ENCODE measurements at places on chromosomes 7 and 10.
A peak's percentile ranks its signal among the peaks of the same experiment; 100 is the strongest.

DNA sequence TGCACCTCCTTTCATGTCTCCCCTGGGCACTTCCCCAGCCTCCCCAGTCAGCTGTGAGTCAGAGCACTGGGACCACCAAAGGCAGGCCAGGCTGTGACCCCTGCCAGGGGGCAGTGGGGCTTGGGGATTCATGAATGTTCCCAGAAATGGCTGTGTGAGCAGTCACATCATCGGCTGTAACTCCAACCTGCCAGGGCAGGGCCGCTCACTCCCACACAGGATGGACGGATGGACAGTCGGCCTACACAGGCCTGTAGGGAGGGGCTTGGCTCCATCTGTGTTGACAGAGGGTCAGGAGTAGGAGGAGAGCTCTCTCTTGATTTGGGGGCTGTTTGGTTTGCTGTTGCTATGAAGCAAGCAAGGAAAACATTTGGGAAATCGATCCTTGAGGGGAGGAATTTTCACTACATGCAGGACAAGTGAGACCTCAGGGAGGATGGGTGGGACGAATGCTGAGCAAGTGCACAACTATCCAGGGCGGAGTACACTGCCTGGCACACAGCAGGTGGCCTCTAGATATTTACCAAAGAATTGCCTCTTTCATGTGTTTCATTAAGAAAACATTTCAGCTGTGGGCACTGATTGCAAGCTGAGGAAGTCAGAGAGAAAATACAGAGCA lies 2.9 kb upstream of the IGFBP1 start:
- DNase-seq: no peak

DNA sequence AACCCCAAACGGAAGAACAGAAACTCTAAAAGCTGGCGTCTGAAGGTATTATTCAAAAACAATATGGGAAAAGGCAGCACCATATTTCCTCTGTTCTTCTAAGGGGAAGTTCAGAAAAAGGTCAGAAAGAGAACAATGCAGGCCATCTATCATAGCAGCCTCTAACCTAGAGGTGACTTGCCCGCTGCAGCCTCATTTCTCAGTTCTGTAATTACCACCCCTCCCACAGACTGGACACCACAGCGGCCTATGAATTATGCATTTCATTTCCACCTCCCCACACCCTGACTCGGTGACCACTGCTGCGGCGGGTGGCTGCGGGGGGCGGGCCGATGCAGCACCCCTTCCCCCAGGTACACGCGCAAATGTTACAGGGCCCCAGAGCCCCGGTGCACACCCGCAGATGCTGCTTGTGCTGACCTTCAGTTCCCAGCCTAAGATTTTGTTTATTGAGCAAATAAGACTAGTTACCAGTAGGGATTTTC lies 125.5 kb downstream of the CLEC2L start:
- DNase-seq: peak; percentile 47

- DNase-seq: peak; percentile 52
These were observed 129.0 kb upstream of the AGR3 start for GRCh38 chr7:17010637-17011300.

DNA sequence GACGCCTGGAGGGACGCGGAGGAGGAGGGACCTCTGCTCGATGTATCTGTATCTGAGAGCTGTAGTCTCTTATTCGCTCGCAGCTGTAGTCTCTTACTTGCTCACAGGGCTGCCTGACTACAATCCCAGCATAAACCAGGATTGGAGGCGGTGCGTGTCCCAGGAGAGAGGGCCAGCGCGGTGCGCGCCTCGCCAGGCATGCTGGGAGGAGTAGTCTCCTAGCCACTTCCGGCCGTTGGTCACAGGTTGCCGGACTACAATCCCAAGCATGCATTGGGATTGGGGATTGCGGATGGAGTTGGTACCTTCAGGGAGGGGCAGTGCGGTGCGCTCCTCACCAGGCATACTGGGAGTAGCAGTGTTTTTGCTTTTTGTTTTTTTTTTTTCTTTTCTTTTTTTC lies 421.7 kb upstream of the NUPR2 start:
- DNase-seq: no peak

DNA sequence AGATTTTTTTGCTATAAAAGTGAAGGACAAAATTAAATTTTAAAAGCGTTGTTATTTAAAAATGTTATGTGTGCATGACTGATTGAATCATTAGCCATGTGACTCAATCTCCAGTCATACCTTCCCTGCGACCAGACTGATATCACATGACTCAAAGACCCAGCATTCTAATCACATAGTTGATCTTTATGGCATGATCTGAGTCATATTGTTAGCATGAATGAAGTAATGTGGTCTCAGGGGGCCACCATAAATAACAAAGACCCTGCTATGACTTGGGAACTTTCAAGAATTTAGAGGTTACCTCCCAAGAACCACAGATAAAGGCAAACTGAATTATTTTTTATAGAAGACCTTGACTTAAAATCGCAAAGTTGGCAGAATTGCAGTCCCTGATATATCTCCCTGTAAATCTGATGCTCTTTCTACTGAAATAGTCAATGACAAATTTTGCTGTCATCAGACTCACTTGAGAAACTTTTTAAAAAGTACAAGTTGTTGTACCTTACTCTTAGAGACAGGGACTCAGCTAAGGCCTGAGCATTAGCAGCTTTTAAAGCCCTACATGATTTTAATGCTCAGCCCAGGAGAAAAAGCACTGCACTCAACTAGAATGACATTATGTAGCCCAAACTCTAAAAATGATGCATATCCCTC lies 717.3 kb downstream of the XPNPEP1 start:
- DNase-seq: no peak

GRCh38 chr7:128155100-128155740 lies 85.9 kb upstream of the LEP start:
- no peak for DNase-seq

DNA sequence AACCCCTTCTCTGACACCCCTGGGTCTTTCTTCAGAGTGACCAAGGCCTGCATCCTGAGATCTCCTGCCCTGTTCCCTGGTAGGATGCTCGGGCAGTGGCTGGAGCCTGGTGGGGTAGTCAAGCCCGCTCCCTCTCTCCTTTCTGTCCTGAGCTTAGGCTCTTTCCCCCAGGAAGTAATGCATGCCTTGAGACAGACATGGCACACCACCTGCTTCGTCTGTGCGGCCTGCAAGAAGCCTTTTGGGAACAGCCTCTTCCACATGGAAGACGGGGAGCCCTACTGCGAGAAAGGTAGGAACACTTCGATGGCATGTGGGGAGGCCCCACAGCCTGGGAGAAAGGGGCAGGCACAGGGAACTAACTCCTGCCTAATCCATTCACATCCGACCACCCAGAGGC lies 37.9 kb upstream of the BMPR1A start:
- DNase-seq: no peak

DNA sequence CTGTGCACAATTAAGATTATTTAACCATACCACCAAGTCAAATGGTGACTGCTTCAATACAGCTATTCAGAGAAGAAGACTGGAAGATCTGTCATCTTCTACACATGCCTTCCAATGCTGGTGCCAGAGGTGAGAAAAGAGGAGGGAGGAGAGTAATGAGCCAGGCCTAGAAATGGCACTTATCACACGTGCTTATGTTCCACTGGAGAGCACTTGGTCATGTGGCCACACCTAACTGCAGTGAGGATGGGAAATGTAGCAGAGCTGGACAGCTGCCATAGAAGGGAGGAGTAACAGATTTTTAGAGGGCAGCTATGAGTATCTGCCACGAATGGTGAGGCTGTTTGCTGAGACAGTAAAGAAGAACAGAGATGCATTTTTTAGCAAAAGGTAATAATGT lies 77.1 kb downstream of the MPLKIP start:
- DNase-seq: no peak

DNA sequence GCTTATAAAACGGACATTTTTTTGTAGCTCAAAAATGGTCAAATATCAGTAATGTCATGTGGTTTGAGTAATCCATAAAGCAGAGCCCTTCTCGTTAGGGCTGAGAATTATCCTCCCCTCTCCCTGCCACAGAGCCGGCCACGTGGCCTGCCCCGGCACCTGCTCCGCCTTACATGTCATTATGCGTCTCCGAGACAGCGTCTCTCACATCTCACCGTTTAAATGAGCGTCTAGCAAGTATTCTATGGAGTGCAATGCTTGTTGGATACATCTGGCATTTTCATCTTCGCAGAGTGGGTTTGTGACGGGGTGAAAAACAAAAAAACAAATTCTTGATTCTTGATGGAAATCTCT lies 86.1 kb downstream of the CUX1 start:
- DNase-seq: no peak

- DNase-seq: no peak
These were observed 2.4 kb downstream of the RBM20 start for GRCh38 chr10:110646417-110647135.

DNA sequence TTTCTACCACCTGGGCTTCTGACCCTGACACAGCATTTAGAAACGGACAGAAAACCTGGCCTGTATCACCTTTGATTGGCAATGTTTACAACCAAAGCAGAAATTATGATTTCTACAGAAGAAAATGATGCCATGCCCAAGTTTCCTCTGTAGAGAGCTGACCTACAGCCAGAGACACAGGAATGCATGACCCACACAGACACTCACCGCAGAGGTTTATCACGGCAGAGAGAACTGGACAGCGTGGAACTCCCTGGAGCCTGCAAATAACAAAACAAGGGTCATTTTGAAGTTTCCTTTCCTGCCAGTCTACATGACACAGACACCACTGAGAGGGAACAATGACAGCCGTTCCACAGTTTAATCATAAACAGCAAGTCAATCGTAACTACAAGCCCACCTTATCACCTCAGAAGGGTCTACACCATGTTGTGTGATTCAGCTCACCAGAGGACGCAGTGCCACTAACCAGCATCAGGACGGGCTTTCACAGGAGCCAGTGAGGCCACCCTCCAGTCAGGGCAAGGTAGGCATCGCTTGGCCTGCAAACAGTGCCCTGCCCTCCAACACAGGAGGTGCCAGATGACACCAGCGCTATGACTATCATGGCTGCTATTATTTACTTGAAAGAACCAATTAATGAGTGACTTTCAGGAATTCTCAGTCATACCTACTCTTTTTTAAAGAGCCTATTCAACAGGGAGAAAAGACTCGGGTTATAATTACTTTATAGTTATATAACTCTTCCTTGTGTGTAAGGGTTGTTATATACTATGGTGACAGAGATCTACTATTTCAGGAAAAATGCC lies 139.9 kb downstream of the TNS3 start:
- DNase-seq: no peak

DNA sequence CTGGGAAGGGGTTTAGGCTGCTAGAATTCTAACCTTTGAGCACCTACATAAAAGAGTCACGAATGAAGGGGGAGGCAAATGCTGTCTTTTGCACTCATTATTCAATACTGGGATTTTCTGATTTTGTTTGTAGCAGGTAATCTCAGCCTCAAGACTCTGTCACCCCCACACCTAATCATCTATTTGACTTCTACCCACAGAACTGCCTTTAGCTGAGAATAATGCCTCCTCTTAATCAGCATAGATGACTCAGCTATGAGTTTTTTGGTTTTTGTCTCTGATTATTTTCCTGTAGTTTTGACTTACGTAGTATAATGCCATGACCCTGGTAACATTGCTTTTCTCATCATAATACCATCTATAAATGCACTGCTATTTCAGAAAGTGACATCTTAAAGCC lies 42.7 kb upstream of the CACNB2 start:
- DNase-seq: no peak

DNA sequence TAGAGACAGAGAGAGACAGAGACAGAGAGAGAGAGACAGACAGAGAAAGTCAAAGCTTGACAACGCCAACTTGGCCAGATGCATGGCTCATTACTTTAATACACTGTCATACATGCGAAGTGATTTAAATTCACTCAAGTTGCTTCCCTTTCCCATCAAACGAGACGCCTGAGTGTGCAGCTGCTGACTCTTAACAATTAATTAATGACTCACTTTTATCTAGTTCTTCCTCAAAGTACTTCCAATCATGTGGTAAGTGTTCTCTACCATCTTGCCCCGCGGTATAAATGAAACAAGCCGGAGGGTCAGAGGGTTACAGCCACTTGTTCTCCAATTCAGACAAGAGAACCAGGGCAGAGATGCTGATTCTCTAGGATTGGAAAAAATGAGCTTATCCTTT lies 90.8 kb downstream of the SFMBT2 start:
- DNase-seq: no peak

DNA sequence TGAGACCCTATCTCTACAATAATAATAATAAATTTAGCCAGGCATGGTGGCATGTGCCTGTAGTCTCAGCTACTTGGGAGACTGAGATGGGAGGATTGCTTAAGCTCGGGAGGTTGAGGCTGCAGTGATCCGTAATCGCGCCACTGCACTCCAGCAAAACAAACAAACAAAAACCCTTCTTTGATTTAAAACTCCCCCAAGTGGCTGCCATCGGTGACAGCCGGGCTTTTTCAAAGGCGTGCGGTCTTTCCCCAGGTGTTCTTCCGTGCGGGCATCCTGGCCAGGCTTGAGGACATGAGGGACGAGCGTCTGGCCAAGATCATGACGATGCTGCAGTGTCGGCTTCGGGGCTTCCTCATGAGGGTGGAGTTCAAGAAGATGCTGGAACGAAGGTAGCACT lies 1.9 kb upstream of the MYH16 start:
- DNase-seq: no peak

DNA sequence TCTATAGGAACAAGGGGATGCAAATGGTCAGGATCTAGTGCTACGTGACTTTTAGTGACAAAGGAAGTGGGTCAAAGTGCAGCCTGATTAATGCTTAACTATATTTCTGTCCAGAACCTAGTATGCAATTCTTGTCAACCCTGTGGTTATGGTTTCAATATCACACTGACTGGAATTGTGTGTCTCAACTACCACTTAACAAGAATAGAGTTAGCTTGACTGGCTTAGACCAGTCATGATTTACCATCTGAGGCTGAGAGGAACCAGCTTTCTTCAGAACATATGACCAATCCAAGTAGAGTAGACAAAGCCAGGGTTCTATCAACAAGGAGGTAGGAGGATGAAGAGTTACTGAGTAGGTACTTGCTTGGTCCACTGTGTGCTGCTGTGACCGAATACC lies 54.4 kb downstream of the MYPN start:
- DNase-seq: peak; percentile 75

GRCh38 chr10:132489053-132489703 lies 48.4 kb upstream of the INPP5A start:
- no peak for DNase-seq

DNA sequence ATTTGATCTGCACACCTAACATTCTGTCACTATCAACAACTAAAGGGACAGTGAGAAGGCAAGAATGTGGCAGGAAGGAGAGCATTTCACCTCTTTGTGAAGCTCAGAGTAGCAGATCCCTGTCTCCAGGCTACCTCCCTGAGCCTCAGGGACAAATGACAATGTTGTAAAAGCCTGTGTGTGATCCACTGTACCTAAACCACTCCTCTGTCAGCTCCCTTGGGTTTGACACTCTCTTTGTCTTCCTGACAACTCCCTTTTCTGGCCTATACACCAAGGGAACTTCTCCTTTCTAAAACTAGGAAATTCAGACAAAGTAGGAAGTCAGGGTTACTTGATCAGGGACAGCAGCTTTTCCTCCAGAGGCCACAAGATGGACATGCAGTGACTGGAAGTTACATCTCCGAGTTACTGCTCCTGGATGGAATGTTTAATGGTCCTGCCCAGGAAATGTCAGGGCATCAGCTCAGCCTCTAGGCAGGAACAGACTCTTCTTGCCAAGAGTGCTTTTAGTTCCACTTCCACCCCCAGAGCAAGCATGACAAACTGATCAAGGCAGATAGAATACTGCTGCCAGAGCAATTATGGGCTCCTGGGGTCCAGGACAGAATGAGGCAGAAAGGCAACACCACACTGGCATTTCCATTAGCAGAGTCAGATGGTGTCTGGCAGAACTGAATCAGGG lies 1014.5 kb upstream of the LRRTM3 start:
- DNase-seq: no peak

- no peak for DNase-seq
These were observed 755 bp downstream of the FRMPD2 start for GRCh38 chr10:48273741-48274140.

- no peak for DNase-seq
These were observed 370.3 kb downstream of the CDC14C start for GRCh38 chr7:49294611-49295010.

- no peak for DNase-seq
These were observed 70.4 kb upstream of the CFAP46 start for GRCh38 chr10:133012573-133013359.
